Sigmoid colon (tissue), 7 donors: ENCODE measurements at places on chromosomes 16 and 17.

DNA sequence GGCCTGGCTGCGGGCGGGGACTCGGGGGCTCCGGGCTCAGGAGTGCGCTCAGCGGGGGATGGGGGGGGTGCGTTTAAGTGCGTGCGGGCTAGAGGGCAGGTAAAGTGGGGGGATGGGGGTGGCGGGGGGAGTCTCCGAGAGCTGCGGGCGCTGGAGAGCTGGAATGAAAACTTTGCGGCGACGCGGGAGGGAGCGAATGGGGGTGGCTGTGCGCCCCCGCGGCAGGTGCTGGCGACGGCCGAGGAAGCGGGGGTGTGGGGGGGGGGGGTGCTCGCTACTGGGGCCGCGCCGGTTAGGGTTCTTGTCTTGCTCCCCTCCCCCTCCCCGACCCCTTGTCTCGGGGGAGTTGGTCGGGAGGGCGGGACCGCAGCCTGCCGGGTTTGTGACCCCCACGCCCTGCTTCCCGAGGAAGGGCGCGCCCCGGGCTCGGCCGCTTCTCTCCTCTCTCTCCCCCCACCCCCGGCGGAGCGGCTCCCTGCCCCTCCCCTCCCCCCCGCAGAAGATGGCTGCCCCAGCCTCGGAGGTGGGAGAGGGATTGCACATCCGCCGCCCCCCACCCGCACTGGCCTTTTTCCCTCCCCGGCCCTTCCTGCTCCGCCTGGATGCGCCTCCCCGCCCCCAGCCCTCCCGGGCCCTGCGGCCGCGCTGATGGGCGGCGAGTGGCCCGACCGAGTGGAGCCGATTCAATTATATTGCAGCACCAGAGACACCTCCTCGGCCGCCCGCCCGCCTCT lies 649 bp downstream of the GSE1 start:
- peak; percentile 86 for DNase-seq

DNA sequence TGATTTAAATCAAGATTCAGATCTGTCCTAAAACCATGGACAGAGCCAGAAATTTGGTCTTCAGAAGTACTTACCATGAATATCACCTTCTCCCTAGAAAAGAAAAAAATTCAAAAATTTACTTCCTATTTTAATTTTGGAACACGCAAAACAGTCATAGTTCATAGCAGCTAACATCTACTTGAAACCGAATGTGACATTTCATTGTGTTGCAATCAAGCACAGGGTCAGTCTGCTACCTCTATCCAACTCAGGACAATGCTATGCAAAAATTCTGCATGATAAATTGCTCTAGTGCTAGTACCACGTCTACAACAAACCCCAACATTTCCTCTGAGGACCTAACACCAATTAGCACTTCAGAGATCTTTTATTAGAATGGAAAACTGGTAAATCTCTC lies 7.7 kb downstream of the JPT1 start:
- DNase-seq: no peak

- DNase-seq: no peak
Observed at GRCh38 chr16:11180489-11180888, 75.5 kb downstream of the SOCS1 start.

- no peak for DNase-seq
Observed at GRCh38 chr17:20116683-20117309, 107.6 kb downstream of the SPECC1 start.

- no peak for DNase-seq
Observed at GRCh38 chr16:56370185-56370874, 55.0 kb downstream of the AMFR start.

- peak; percentile 75 for DNase-seq
Observed at GRCh38 chr16:73572135-73572828, 524.4 kb upstream of the ZFHX3 start.

DNA sequence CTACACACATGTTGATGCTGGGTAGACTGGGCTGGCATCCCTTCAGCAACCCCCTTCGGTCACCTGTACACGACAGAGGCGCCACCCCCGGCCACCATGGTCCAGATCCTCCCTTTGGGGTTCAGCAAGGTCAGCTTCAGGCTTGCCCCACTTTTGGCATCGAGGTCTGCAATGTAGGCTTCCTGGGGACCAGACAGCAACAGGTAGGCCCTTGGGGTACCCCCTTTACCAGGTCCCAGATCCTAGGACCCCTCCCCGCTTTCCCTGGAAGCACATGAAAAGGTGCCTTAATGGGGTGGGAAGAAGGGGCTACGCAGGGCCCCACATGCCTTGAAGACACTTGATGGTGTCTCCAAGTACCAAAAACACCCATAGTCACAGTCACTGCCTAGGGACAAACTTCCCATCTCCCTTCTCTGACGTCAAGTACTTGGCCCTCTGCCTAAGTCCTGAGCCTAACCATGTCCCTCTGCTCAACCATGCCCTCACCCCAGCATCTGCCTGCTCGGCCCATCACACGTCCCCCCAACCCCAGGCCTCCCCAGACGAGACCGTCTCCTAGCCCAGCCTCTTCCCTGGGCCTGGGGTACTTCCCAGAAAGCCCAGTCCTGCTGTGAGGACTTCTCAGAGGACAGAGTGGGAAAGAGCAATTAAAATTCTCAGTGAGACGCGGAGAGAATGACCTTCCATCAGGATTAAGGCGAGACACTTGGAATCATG lies 12.1 kb downstream of the ACLY start:
- DNase-seq: no peak

DNA sequence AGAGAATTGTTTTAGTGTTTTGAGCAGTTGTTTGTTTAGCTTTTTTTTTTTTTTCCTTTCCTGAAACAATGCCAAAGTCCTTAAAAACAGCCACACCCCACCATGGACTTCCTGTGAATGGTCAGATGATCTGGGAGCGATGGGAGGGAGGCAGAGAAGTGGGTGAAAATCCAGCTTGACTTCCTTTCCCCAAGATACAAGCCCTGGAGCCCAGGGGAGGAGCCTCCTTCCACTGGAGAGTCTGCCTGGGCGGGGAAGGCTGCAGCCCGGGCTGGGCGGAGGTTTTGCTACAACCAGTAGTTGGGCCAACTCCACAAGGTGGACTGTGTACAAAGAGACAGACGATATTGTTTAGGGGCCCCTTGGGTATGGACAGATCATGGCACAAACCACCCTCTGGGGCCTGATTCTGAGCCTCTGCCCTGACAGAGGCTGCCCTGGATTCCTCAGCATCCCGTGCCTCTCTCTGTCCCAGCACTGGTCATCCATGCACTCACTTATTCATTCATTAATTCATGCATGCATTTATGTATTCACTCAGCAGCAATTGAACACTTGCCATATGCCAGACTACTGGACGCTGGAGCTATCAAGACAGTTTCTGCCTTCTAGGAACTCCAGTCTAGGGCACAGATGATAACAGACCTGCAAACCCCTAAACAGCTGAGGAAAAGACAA lies 29.8 kb downstream of the WSB1 start:
- DNase-seq: peak; percentile 86

GRCh38 chr16:3256146-3256865 lies at the start of gene MEFV:
TSS of gene MEFV (minus strand) at chr16:3256633. CDS start at chr16:3256587, 46 bp downstream.
- DNase-seq: no peak
